Activated CD4-positive, alpha-beta T cell treated with anti-CD3 and anti-CD28 coated beads, Interleukin-2, amount 50 U/mL, for 1 hour (primary cell): ENCODE measurements at places on chromosomes 2 and 18.

DNA sequence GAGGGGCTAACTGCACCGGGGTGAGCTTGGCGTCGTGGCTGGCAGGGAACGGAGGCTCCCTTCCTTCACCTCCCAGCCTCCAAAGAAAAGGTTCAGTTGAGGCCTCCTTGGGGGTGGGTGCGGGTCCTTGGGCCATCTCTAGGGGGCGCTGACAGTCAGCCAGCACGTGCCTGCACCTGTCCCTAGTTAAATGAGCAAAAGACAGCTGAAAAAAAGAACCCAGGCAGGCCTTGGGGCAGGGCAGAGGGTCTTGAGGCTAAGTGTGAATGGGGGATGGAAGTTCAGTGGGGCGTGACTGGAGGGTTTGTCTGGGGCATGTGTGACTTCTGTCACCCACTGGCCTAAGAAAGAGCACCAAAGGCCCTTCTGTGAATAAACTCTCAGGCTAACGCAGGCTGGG is 56.4 kb downstream of the ZFP36L2 start:
- peak; percentile 70 for DNase-seq

GRCh38 chr2:176039375-176039774 is 37.3 kb upstream of the LNPK start:
- DNase-seq: no peak

- DNase-seq: no peak
Observed at GRCh38 chr2:231189171-231189530, 9.3 kb upstream of the ARMC9 start.

GRCh38 chr18:57188851-57189557 is 42.1 kb downstream of the BOD1L2 start:
- DNase-seq: no peak

- DNase-seq: no peak
Observed at GRCh38 chr2:181752301-181752700, 72.0 kb upstream of the NEUROD1 start.

DNA sequence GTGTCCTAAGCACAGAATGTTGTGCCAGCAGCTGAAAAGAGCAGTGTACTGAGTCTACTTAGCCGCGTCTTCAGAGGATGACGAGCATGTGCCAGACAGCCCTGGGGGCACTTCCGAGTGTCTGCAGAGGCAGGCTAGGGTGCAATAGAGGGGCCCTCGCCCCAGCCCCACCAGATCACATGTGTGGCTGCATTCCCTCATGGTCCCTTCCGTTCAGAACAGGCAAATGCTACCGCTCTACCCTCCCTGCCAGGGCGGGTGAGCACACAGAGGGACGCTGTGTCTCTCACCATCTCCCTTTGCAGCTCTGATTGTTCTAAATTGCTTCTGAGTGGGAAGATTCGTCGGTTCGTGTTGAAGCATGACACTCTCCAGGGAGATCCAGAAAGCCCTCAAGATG is 212.2 kb upstream of the RAB12 start:
- DNase-seq: no peak

GRCh38 chr18:38956068-38956467 is 1390.5 kb upstream of the CELF4 start:
- no peak for DNase-seq

GRCh38 chr18:33839452-33840211 is 261.6 kb downstream of the ASXL3 start:
- no peak for DNase-seq

DNA sequence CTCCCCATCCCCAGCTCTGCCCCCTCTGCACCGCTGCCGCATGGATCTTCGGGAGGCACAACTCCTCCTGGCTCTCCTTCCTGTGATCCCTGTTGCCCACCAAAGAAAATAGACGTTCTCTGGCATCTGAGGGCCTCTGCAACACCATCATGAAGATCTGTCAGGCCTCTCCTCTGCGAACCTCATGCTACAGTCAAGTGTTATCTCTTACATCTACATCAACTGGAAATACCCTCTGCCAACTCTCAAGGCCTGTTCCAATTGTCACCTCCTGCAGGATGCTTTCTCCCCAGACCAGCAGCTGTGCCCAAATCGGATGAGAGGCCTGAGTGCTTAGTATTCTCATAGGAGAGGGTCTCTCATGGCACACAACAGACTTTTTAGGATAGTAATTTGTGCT is 478.4 kb downstream of the BCL11A start:
- no peak for DNase-seq

DNA sequence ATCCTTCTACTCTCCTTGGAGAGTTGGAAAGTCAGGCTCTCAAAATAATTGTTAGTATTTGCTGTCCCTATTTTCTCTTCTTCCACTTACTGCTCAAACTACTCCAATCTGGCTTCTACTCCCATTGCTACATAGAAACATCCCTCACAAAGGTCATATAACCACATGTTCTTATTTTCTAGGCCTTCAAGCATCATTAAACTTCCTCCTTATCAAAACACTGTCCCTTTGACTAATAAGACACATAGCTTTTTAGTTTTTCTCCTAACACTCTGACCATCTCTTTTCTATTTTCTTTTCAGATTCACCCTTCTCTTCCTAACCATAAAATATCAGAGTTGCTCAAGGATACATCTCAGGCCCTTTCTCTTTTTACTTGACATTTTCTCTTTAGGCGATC is 148.3 kb downstream of the MBD2 start:
- DNase-seq: no peak

- DNase-seq: peak; percentile 41
Observed at GRCh38 chr2:198054299-198054698, 249.9 kb downstream of the PLCL1 start.

DNA sequence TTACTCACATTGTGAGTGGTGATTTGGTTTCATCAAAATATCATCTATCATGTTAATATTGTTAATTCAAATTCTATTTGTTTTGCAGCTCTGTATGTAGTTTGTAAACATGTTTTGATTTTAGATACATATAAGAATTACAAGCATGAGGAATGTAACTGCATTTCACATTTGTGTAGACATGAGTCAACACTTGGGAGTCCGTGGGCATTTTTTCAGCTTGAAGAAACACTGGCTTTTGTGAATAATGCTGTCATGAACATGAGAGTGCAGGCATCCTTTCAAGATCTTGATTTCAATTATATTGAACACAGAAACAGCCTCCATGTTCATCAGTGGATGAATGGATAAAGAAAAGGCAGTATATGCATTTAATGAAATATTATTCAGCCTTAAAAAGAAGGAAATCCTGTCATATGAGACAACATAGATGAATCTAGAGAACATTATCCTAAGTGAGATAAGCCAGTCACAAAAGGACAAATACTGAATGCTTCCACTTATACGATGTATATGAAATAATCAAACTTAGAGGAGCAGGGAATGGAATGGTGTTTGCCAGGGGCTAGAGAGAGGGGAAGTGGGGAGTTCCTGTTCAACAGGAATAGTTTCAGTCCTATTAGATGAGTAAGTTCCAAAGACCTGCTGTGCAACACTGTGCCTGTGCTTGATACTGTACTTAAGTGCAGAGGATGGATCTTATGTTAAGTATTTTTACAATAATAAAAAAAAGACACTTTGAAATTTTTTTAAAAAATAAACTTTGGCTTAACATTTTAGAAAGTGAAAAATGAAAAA is 194.9 kb downstream of the LRATD1 start:
- no peak for DNase-seq

DNA sequence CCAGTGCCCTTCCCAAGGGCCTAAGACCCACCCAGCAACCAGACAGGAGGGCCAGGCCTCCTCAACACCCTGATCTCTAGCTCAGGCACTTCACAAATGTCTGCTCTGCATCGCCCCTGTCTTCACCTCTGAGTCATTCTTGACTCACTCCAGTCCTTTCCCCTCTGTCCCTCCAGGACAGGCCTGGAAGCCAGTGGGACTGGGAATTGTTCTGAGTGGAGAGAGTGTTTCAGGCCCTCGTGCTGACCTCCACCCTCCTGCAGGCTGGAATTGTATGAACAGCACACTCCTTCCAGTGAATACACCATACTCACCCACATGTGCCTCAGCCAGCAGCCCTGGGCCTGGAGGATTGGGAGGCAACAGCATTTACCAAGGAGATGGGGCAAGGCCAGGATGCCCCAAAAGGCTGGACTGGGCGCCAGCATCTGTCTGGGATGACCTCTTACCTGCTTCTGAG is 304.2 kb downstream of the CYP26B1 start:
- DNase-seq: no peak

- no peak for DNase-seq
Observed at GRCh38 chr2:63589148-63589958, 590 bp downstream of the MDH1 start.

- DNase-seq: no peak
Observed at GRCh38 chr2:118457951-118458350, 369.7 kb downstream of the INSIG2 start.

GRCh38 chr18:32847691-32848090 is 74.9 kb upstream of the KLHL14 start:
- no peak for DNase-seq

DNA sequence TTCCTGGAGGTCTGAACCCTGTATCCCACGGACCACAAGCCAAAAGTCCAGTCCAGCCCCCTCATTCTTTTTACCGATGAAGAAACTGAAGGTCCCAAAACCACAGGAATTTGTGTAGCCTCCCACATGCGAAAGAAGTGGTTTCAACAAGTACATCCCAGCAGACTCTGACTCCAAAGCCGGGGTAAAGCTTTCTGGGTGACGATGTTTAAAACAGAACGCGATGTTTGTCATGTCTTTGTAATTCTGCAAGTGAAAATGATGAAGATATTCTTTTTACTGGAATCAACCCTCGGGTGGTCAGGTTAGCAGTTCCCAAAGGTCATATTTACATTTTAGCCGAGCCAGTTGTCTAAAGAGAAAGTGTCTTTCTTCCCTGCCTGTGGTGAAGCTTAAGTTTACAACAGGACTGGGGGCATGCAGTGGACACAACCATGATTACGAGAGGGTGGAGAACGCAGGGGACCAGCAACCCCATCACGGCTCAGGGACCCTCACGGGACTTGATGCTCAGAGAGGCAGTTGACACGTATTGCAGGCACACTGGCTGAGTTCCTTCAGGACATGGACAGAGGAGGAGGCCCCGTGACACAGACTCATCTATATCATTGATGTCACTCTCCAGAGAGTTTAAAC is 17.8 kb upstream of the TMEM131 start:
- DNase-seq: no peak

DNA sequence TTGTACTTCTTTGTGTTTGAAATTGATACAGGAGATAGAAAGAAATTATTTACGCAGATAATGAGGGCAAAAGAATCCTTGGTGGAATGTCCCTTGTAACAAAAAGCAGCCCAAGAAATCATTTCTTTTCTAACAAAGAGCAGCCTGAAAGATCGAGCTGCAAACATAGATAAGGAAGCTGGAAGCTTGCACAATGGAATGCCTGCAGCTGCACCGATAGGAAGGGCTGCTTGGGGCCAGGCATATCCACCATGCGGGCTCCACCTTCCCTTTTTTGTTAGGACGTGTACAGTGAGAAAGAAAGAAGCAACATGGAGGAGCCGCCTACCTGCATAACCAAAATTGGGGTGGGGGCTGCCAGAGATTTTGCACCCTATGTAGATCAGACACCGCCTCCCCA is 568.7 kb downstream of the METTL4 start:
- DNase-seq: no peak

DNA sequence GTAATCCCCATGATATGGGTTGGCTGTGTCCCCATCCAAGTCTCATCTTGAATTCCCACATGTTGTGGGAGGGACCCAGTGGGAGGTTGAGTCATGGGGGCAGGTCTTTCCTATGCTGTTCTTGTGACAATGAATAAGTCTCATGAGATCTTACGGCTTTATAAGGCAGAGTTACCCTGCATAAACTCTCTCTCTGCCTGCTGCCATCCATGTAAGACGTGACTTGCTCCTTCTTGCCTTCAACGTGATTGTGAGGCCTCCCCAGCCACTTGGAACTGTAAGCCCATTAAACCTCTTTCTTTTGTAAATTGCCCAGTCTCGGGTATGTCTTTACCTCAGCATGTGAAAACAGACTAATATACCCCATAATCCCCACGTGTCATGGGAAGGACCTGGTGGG is 61.9 kb upstream of the LDAH start:
- DNase-seq: no peak

DNA sequence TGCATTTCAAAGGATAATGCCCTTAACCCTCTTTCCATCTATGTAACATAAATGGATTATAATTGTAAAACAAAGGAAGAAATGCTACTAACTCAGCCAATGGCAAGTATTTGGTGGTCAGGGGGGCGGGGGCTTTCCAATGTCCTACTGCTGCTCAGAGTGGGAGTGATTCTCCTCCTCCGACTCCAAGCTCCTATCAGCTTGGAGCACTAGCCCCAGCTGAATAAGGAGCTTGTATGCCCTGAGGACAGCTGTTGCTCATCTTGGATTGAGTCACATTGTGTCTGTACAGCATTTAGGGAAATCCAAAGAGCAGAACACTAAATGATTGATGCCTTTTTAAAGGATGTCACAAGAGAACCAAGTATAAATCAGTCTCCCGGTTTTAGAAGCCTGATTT is 105.6 kb upstream of the ZNF521 start:
- no peak for DNase-seq

DNA sequence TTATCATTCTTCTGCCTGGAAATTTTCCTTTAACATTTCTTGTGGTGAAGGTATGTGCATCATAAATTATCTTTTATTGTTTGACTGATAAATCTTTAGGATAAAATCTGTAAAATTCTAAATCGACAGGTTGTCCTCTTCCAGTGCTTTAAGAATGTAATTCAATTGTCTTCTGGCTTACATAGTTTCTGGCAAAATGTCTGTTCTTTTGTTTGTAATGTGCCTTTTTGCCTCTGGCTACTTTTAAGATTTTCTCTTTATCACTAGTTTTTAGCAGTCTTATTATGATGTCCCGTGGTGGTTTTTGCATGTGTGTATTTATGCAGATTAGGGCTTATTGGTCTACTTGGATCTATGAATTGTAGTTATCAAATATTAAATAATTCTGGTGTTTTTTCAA is 203.6 kb upstream of the COPS8 start:
- DNase-seq: no peak

DNA sequence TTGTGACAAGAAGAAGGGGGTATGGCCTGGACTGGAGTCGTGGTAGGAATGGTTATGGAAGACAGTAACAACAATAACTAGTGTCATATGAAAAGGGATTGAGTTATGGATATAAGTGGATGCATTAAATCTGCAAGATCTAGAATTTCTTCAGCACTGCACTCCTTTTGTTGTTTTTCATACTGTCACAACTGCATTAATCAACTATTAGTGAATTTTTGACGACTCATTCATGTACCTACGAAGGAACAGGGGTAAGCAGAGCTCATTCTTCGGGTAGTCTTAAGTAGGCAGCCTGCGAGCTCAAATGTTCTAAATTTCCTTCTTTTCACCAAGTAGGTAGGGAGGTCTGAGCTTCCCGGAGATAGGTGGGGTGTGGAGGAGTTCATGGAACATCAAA is 109.7 kb upstream of the UPP2 start:
- DNase-seq: no peak
